COR-L47 (cell line): ENCODE measurements at places on chromosomes 12 and 14.
A peak's percentile ranks its signal among the peaks of the same experiment; 100 is the strongest.

GRCh38 chr12:26523708-26524150, 309.3 kb downstream of the ITPR2 start:
- DNase-seq = peak; percentile 56

- no peak for DNase-seq
Observed at GRCh38 chr14:22478670-22479069, 110.4 kb downstream of the DAD1 start.

- DNase-seq = no peak
Observed at GRCh38 chr12:95205685-95206084, 11.6 kb downstream of the FGD6 start.

GRCh38 chr12:68536885-68537485, 73.7 kb upstream of the RAP1B start:
- no peak for DNase-seq

DNA sequence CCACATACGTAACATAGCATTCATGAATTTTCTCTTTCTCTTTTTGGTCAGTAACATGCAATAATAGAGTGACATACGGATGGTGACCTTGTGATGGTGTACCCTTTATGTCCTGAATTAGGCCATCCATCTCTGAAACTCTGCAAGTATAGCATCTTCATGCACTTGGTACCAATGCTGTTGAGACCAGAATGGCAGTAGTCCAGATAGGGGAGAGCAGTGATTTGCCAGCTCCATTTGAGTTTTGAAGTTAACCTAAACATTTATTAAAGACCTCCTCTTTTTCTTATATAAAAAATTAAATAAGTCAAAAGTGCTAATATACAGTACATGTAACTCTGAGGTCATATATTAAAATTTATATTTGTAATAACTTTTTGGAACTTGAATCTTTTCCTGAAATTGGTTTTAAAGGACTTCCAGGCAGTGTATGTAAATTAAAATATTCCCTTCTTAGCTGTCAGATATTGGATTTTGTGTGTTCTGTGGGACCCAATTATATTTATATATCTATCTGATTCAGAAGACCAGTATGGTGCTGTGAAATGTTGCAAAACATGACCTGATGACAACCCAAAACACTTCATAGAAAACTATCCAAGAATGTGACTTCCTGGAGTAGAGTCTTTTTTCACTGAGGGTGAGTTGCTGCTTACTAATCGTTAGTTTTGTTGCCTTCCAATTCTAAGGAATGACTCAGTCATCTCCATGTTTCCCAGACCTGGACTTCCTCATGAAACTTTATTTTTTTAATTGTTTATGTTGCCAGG, 3.5 kb downstream of the ELK3 start:
- DNase-seq = no peak

- no peak for DNase-seq
Observed at GRCh38 chr14:70082394-70082793, 106.4 kb downstream of the SLC8A3 start.

DNA sequence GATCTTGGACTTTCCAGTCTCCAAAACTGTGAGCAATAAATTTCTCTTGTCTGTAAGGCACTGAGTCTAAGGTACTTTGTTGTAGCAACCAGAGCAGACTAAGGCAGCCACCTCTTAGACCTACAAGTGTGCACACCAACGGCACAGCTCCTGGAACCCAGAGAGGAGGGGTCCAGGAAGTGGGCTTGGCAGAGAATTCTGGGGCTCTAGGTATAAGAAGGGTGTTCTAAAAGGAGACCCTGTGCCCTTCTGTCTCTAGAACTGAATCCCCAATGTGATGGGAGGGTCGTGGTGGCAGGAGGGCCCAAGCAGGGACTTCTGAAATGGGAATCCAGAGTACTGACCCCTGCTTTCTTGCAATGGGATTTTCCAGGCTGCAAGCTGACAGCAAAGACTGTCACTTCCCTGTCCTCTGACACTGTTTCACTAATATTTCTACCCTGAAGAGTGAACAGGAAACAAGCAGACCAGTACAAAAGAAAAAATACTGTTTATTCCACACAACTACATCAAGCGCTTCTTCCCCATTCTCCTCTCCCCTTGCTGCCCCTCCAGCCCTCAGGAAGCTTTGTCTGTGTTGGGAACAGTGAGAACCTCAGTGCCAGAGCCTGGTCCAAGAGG, 13.6 kb upstream of the TFCP2 start:
- no peak for DNase-seq

DNA sequence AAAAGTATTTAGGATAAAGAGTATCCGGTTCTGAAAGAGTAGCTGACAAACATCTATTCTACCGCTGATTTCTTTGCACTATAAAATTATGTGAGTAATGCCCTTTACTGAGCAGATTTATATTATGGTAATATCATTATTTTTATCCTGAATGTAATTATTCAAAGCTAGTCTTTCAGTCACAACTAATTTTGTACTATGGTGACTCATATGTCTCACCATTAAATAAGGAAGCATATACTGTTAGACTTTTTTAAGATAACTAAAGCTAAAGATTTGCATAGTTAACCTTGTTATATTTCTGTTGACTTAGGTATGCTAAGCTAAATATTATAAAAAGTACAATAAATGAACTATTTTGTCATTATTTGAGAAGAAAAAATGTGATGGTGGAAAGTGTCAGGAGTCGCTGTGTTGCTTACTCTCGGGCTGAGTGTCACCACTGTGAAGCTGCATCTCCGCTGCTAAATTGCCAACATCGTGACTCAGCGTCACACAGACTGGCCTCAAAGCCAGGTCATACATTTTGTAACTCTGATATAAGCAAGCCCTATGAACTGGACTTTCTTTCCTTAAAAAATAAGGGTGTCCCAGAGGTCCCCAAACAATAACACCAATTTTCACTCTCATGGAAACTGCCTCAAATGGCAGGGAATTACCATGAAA, 69.1 kb upstream of the SSTR1 start:
- no peak for DNase-seq

DNA sequence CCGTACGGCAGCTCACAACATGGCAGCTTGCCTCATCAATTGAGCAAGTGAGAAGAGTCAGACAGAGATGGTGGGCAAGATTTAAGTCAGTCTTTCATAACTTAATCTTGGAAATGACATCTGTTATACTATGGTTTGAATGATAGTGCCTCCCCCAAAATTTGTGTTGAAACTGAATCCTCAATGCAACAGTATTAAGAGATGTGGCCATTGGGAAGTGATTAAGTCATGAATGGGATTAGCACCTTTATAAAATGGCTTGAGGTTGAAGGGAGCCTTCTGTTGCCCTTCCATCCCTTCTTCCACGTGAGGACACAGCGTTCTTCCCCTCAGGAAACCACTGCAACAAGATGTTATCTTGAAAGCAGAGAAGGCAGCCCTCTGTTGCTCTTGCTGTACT, 124.2 kb downstream of the C12orf75 start:
- DNase-seq = no peak

DNA sequence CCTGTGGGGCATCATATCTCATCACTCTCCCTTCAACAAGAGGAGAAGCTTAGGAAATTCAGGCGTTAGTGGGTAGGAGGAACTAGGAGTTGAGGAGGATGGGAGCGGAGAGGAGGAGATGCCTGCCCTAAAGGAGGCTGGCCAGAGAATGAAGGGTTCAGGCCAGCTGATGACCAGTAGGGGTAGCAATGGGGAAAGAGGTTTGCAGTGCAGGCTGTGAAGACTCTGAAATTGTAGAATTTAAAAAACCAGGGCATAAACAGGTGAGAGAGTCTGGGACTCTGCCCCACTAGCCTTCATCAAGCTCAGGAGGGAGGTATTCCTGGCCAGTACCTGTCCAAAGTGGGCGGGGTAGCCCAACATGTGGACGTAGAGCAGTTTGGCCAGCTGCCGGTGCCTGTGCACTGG, 809 bp downstream of the AP1G2 start:
- DNase-seq = no peak

GRCh38 chr14:56874375-56874774, 64.1 kb upstream of the OTX2 start:
- DNase-seq = peak; percentile 38

GRCh38 chr12:124318278-124319020, 23.6 kb downstream of the RFLNA start:
- DNase-seq = no peak

DNA sequence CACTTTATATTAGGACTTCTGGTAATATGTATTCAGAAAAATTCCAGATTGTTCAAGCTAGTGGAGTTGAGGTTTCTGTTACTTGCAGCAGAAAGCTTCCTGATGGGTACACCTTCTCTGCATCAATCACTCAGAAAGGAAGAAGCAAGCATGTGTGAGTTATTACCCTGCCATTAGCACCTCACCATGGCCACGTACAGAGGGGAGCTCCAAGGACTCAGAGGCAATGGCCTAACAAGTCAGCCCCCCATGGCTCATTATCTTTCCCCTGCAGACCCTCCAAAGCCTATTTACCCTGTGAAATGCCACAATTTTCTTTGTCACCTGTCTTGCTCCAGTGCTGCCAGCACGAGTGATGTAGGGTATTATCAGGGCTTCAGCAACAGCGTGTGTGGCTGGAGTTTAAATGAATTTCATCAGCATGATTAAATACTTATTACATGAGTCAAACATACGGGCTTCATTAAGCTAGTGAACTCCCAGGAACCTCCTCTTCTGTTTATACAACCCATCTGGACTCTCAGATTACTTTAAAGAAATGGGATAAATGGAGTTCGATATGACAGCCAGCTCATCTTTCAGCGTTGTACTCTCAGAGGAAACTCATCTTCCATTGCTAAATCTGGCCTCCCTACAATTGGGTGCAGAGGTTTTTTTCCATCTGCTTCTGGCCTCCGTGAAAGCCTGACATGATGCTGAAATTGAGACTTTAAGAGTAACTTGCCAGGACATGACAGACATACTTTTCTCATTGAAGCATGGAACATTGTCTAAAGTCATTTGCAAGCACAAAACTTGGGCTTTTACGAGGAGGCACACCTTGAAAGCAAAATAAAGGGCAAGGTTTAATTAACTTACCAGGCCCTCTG, 135.9 kb downstream of the TMEM30B start:
- DNase-seq = no peak

DNA sequence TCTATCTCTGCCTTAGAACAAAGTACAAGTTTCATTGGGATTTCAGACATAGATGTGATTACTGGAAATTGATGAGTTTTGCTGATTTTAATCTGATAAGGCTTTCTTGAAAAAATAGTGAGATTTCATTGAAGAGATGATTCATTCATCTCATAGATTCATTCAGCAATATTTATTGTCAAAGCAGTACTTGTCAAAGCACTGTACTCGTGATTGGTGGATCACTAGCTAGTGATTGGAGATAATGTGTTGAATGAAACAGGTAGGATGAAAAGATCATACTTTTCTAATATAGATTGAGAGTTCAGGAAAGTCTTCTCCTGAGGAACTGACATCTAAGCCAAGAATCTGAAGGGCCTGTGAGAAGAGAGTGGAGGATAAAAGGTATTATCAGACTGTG, 71.0 kb downstream of the KTN1 start:
- DNase-seq = no peak

DNA sequence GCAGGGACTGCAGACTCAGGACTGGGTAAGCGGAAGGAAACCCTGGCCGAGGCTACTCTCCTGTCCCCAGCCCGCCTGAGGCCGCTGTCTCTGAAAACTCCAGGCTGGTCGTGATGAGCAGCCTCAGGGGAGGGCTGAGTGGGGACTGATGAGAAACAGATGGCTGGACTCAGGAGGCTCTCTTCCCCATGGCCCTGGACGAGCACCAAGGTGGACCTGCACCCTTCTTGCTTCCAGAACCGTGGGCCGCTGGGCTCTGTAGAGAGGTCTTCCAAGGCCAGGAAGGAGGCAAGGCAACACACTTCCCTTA, 1.1 kb downstream of the TEX22 start:
- no peak for DNase-seq

DNA sequence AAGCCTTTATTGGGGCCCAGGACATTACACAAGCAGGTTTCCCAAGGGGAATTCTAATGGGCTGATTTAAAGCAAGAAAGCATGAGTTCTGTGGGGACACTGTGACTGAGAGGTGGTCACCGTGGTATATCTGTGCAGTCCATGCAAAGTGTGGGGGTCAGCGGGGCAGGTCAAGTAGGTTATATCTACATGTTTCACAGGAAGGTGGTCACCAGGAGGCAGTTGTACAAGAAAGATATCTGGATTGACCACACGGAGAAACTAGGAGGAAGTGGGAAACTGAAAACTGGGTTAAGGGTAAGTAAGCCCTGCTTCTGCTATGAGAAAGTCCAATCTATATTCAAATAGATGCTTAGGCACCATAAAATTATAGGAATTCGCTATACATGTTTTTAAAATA, 77.8 kb upstream of the CNOT2 start:
- no peak for DNase-seq

DNA sequence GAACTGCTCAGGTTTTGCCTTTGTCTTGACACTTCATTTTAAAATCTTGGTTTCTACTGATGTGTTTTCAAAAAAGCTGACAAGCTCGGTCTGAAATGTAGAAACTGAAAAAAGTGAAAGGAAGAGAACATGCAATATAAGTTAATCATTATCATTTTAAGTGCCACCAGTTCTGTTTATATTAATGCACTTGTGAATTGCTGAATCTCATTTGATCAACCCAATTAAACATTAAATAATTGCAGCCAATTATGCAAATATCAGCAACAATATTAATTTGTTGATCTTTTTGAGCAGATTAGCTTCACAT, 133.8 kb downstream of the BCAT1 start:
- no peak for DNase-seq

DNA sequence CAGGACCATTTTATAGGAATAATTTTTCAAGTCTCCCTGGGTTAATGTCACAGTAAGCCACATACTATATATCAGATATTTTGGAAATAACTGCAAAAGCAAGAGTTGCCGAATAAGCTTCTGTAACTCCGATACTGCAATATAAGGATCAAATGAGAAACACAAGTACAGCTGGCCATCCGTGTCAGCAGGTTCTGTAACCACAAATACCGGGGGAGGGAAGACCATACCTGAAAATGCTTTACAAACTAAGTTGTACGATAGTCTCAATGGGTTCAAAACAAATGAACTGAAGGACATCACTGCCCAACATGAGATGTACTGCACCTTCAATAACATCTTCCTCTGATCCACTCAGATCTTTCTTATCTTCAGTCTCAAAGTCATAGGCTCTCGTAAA, 1.8 kb downstream of the SYCP3 start:
- no peak for DNase-seq

DNA sequence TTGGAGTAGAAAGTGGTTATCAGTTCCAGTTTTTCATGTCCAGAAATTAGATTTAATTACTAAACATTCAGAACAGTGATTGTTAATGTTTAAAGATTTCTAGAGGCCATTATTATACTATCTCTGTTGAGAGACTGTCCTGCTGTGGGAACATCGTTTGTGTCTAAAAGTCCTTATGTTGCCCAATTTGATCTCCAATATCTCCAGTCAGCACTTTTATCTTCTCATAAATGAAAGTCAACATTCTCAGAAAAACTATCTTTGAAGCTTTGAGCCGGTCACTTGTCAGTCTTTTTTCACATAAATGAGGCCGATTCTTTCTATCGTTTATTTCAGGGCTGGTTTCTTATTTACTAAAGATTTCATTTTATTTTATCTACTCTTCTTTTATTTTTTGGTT, 90.8 kb upstream of the NPAS3 start:
- DNase-seq = no peak

GRCh38 chr12:53499266-53500141, at the start of gene MAP3K12:
MAP3K12 (minus strand) TSS chr12:53499458; CDS start chr12:53487391, 12,067 bp downstream.
- peak; percentile 43 for DNase-seq
